Stimulated activated CD8-positive, alpha-beta memory T cell treated with anti-CD3 and anti-CD28 coated beads, Interleukin-7, amount 100 ng/mL, for 1 hour (primary cell): ENCODE measurements at places on chromosomes 2 and 18.

GRCh38 chr2:172389685-172390339, 37.6 kb upstream of the ITGA6 start:
- DNase-seq = no peak

DNA sequence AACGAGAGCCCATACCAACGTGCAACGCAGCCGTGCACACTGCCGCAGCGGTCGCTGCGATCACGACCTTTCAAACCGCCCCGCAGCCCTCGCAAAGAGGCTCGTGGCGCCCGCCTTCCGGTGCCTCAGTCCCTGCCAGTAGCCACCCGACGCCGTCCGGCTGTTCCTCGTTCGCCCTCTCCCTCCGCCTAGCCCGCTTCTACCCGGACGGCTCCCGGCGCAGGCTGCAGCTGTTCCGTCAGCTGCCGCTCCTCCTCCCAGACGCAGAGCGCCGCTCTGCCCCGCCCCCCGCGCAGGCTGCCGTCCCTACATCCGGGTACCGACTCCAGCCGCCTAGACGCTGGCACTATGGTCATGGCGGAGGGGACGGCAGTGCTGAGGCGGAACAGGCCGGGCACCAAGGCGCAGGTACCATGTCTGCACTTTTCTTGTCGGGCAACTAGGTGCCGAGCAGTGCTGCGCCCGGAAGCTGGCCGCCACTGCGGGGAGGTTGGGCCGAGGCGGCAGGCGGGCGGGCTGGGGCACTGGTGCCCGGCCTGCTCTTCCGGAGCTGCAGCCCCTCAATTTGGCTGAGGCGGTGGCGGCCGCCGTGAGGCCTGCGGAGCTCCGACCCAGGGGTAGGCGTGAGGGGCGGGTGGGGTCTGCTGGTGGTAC, at the start of gene MOB4:
Gene MOB4, plus strand, starts transcription at position 328 of the 654 bp plus-strand sequence. Its CDS starts 21 bp downstream, at position 349.
- DNase-seq = peak; percentile 85

DNA sequence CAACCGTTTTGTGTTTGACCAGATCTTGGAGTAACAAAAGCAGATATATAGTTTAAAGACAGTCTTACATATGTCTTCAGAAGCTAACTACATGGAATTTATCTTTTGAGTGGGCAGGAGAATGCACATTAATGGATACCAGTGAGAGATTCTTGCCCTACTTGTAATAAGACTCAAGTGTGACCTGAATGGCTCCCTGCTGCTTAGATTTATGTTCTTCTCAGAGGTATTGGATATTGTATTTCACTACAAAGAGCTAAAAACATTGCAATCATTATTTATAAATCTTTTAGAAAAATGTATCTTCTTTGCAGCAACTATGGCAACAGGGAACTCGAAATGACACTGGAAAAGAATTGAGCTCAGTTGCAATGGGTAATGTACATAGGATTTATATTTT, 227.7 kb downstream of the LRRTM4 start:
- no peak for DNase-seq

- DNase-seq = no peak
Measured at GRCh38 chr2:97765933-97766332, 52.6 kb downstream of the ZAP70 start.

- no peak for DNase-seq
Measured at GRCh38 chr18:49924293-49924983, 111.1 kb upstream of the ACAA2 start.

GRCh38 chr2:1754461-1755170, 10.3 kb upstream of the PXDN start:
- DNase-seq = no peak
